Activated CD8-positive, alpha-beta memory T cell treated with anti-CD3 and anti-CD28 coated beads, Interleukin-2, amount 50 U/mL, for 48 hours (primary cell): ENCODE measurements at places on chromosomes 1 and 21.
A peak's percentile ranks its signal among the peaks of the same experiment; 100 is the strongest.

GRCh38 chr1:173937062-173937461, 19.9 kb upstream of the SERPINC1 start:
- no peak for DNase-seq

- DNase-seq: no peak
Observed at GRCh38 chr1:36737038-36737555, 254.4 kb upstream of the CSF3R start.

DNA sequence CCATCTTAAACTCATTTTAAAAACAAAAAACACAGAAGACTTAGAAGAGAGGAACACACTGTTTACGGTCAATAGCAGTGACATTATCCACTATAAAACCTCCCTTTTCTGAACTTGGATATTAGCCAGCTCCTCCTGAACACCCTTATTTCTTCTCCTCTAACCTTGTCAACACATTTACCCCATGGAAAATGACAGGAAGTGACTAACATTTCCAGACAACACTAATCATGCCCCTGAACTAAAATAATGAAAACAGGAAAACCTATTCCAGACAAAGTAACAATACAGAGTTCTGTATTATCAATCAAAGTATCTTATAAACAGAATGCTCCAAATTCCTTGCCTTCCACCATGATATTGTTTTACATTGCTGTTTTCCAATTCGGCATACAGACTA, 45.3 kb downstream of the PALMD start:
- DNase-seq: no peak

DNA sequence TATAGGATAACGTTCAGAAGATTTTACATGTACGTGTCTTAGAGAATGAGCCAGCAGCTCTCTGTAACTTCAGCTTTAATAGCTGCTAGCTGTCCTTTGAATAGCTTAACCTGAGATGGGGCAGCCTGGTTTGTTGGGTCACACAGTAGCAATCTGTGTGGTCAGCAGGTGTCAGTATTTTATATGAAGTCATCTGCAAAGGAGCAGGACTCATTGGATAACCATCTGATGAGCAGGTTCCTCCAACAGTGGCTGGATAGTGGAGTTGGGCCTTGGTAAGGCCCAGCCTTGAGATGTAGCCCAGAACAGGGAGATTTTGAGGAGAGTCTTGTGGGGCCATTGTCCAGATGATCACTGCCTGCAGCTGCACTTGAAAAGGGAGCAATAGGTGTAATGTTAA, 6.4 kb downstream of the GSTM5 start:
- no peak for DNase-seq

- DNase-seq: peak; percentile 86
Observed at GRCh38 chr1:61076728-61077675, 5.4 kb upstream of the NFIA start.

DNA sequence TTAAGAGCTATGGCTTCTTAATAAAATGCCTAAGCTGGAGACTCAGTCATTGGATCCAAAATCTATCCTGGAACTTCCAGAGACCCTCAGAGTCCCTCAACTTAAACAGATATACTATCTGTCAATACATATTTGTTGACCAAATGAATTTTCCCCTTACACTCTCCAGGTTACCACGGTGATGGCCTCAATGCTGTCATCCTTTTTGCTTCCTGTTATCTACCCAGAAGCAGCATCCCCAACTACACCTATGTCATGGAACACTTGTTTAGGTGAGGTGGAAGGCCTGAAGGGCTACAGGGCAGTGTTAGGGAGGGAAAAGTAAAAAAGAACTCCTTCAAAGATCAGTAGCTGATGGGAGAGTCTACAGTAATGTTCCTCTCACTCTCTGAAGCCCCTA, 4.4 kb upstream of the C1orf56 start:
- no peak for DNase-seq

GRCh38 chr1:178693366-178693765, 31.7 kb upstream of the RALGPS2 start:
- DNase-seq: no peak

- DNase-seq: peak; percentile 71
Observed at GRCh38 chr1:160629286-160630210, 17.3 kb downstream of the SLAMF1 start.

DNA sequence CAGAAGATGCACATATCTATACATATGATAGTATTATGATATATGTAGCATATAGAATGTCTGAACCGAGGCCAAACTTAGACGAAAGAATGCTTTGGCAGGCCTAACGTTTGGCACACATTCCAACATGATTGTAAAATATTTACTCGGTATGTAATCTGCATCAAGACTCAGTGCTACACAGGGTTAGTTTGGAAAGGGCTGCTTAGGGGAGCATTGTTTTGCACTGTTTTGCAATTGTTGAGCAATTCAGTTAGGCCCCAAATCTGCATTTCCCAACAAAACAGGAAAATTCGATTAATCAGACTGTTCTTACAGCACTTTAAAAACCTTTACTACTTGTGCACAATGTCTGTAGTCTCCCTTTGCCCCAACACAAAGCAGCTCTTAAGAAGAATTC, 216.0 kb upstream of the NEGR1 start:
- no peak for DNase-seq

DNA sequence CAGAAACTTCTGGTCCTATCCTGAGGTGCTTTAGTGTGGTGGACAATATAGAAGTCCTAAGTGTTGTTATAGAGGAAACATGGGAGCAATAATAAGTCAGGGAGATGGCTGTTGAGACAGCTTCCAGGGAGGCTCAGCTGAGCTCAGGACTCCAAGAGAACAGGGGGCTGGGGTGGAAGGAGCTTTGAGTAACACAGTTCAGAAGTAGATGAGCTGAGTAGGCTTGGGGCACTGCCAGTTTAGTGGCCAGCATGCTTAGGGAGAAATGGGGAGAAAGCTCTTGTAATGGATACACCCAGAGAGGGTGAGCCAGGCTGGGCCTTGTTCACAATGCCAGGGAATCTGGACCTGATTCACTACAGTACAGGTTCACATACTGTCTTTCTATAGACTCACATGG, 201.6 kb downstream of the DAB1 start:
- no peak for DNase-seq

GRCh38 chr1:182198006-182198605, 136.6 kb upstream of the ZNF648 start:
- no peak for DNase-seq

GRCh38 chr1:236699366-236699765, 13.1 kb downstream of the ACTN2 start:
- no peak for DNase-seq

DNA sequence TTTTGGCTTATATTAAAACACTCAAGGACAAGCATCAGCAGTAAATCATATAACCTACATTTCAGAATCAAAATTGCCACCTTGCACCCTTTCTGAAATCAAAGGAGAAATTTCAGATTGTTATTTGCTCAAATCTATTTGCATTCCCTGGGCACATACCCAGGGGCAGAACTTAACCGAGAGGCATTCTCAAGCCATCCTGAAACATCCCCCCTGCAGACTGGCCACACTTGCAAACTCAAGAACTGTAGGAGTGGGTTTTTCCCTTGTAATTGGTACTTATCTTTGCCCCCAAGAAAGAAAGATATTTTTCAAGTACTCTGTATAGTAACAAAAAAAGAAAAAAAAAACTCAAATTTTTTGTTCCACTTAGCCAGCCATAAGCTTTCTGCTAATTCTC, 213.6 kb upstream of the ESRRG start:
- no peak for DNase-seq

GRCh38 chr1:208040821-208041297, 129.9 kb upstream of the CD34 start:
- DNase-seq: no peak

DNA sequence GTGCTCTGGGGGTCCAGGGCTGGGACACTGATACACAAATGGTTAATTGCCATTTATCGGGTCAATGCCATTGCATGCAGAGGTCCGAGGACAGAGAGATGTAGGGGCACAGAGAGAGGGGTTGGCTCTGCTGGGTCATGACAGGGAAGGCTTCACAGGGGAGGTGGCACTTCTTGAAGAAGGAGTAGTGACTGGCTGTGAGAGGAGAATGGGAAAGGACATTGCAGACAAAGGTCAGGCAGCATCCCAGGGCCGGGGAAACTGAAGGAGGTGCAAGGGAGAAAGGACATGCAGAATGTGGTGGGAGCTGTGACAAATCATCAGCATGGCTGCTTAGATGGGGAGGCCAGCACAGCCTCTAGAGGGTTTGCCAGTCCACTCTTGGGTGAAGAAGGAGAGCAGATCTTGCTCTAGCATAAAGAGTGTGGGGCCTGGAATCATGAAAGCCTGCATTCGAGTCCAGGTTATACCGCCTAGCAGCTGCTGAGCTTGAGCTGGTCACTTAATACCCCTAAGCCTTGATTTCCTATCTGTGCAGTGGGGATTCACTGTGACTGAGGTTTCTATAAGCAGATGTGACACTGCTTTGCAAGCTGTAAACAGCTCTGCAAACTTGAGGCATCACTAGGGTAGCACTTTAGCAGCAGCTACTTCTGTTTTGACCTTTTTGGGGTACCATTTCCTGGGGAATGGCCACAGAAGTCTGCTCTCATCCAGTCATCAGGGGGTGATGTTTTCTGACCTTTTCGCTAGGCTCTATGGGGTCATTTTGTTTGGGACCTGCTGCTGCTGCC, 59.2 kb upstream of the EPS8L3 start:
- DNase-seq: peak; percentile 50

- no peak for DNase-seq
Observed at GRCh38 chr21:35646606-35647005, 413.7 kb downstream of the SETD4 start.

DNA sequence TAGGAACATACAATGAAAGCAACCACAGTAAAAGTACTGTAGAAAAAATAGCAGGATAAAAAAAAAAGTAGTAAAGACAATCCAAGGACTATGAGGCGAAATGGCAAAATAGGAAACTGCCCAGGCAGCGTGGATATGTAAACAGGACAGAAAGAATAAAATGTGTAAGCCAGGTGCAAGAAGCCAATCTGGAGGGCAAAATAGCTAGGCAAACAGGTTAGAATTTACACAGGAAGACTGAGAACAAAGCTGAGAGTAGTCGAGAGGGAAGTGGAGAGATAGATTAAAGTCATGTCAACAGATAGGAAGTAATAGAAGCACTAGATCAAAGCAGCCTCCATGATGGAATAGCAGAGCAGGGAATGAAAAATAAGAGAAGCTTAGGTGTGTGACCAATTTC, 124.2 kb upstream of the B3GALT2 start:
- no peak for DNase-seq

DNA sequence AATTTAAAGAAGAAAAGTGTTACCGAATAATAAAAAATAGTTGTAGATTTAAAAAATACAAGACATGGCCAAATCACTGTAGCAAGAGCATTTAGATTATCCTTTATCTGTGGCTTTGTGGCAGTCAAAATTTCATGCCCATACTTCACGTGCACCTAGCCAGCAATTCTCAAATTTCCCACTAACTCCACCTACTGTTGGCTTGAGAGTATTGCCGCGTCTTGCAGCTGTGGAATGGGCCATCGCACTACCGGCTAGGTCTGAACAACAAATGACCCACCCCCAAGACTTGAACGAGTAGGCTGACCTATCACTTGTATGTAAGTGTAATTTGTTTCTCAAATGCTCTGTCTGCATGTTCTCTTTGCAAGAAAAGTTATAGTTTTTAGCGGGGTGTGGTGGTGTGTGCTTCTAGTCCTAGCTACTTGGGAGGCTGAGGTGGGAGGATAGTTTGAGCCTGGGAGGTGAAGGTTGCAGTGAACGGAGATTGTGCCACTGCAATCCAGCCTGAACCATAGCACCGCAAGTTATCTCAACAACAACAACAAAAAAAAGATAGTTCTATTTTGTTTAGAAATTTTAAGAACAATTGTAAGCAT, 4.1 kb downstream of the KRTAP13-4 start:
- no peak for DNase-seq

- no peak for DNase-seq
Observed at GRCh38 chr21:33162436-33162951, 67.2 kb upstream of the IFNAR2 start.

GRCh38 chr1:89525169-89525855, 683 bp downstream of the LRRC8B start:
- DNase-seq: peak; percentile 77

GRCh38 chr1:6330410-6330911, 63.1 kb downstream of the ACOT7 start:
- DNase-seq: no peak

GRCh38 chr1:155193275-155193990, 14.3 kb downstream of the THBS3 start:
- DNase-seq: peak; percentile 92

GRCh38 chr1:52917156-52917555, 4.4 kb downstream of the ECHDC2 start:
- DNase-seq: no peak

- DNase-seq: no peak
Observed at GRCh38 chr1:52439976-52440375, 35.6 kb downstream of the PRPF38A start.

GRCh38 chr1:30856260-30856790, 52.2 kb downstream of the SDC3 start:
- no peak for DNase-seq

GRCh38 chr1:27575840-27576331, 28.1 kb downstream of the AHDC1 start:
- DNase-seq: no peak
